HL-60 (cell line): ENCODE measurements at places on chromosomes 11 and 22.
A peak's percentile ranks its signal among the peaks of the same experiment; 100 is the strongest.

DNA sequence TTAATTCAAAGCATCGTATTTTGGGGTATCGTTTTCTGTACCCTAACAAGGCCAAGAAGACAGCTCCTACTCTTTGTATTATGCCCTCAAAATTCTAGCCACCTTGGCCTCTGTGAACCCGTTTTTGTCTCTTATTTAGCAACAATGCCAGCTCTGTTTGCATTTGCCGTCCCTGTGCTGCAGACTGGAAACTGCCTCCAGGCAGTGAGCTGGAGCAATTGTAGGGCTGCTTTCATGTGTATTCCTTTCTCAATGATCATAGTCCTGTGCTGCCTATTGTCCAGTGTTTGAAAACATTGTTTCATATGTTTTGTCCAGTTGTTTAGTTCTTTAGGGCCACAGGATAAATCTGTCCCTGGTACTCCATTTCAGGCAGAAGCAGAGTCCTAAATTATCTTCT lies 19.9 kb upstream of the BACE1-AS start:
- no peak for DNase-seq

DNA sequence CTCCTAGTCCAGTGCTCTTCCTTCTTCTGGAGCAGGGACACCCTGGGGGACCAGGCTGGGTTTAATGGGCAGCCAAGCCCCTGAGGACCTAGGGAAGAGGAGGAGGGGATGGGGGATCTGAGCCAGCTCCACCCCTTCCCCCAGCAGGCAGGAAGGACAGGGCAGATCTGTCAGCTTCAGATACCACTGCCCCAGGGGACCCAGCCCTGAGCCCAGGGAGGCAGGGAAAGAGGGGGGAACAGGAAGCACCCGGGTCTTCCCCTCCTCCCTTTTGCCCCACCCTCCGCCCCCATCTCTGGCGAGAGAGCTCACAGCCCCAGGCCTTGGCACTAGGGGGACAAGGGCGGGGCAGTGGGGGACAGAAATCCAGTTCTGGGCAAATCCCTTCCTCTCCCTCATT lies 11.7 kb upstream of the SOX10 start:
- DNase-seq: no peak

DNA sequence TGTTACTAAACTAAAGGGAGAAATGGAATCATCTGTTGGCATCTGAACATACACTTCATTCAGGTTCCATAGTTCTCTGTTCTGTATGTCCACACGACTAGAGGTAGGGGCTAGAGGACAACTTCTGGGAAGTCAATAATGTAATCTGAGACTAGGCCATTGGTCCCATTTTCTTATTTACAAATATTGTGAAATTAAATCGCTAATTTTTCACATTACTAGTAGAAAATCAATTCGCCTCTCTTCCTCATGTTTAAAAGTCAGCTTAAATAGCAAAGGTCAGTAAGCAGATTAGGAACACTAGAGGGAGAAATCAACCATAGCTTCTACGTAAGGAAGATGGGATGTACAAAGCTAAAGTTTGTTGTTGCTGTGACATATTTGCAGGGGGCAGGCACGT lies 59.7 kb downstream of the CADM1 start:
- no peak for DNase-seq

GRCh38 chr22:49997932-49998717 lies 14.4 kb downstream of the IL17REL start:
- no peak for DNase-seq

DNA sequence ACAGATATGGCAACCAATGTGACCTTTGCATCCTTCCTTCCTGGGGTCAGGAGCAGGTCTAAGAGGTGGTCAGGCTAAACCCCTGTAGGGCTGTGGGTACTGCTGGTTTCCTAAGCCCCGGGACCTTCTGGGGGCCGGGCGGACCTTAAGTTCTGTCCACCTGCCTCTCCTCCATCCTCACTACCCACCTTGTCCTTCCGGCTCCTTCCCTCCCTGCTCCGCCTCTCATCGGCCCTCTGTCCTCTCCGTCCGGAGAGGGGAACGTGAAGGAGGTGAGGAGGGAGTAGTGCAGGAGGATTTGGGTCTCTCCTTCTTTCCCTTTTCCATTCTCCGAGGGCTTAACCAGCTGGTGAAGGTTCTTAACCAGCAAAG lies 28.3 kb upstream of the PARVB start:
- DNase-seq: no peak

- no peak for DNase-seq
These were observed 24.4 kb upstream of the SNX19 start for GRCh38 chr11:130940706-130941105.

GRCh38 chr11:72015511-72016061 lies 16.9 kb downstream of the IL18BP start:
- DNase-seq: no peak

GRCh38 chr11:8092587-8093424 lies 11.8 kb downstream of the TUB start:
- DNase-seq: peak; percentile 59

GRCh38 chr22:16845881-16846280 lies 20.7 kb upstream of the XKR3 start:
- DNase-seq: no peak

DNA sequence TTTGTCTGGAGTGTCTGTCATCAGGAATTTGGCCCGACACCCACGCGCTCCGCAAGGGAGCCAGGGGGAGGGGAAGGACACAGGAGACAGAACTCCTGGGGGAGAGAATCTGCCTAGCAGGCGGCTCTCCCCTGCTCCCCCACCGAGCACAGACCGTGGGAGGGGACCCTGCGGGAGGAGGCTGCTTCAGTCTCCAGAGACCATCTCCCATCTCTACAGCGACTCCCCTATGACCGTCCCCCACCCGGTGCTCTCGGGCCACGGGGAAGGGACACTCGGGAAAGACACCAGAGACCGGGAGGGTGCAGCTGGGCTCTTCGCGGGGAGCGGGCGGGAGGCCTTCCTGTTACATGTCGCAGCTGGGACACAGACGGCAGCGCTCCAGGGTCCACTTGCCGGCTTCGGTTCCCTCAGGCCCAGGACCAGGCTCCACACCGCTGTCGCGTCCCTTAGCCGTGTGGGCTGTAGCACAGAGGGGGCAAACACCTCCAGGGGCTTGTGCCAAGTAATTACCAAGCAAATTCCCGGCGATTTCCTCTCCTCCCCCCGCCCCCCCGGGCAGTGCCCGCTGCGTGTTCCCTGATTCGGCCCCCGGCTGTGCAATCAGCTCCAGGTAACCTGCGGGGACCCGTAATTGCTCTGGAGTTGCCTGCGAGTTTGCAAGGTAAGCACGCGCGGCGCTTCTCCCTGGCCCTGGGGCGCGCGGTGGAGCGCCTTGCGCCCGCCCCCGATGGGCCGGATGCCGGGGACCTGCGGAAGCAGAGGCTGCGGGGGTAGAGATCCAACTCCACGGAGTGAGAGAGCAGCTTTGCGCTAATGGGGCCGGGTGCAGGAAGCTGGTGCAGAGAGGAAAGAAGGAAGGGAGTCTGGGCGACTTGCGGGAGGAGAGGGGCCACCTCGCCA lies 155.1 kb upstream of the CADM1 start:
- DNase-seq: no peak

- no peak for DNase-seq
These were observed 20.0 kb downstream of the MICAL2 start for GRCh38 chr11:12130180-12130980.

- no peak for DNase-seq
These were observed 30.5 kb upstream of the GCAT start for GRCh38 chr22:37777122-37777687.

DNA sequence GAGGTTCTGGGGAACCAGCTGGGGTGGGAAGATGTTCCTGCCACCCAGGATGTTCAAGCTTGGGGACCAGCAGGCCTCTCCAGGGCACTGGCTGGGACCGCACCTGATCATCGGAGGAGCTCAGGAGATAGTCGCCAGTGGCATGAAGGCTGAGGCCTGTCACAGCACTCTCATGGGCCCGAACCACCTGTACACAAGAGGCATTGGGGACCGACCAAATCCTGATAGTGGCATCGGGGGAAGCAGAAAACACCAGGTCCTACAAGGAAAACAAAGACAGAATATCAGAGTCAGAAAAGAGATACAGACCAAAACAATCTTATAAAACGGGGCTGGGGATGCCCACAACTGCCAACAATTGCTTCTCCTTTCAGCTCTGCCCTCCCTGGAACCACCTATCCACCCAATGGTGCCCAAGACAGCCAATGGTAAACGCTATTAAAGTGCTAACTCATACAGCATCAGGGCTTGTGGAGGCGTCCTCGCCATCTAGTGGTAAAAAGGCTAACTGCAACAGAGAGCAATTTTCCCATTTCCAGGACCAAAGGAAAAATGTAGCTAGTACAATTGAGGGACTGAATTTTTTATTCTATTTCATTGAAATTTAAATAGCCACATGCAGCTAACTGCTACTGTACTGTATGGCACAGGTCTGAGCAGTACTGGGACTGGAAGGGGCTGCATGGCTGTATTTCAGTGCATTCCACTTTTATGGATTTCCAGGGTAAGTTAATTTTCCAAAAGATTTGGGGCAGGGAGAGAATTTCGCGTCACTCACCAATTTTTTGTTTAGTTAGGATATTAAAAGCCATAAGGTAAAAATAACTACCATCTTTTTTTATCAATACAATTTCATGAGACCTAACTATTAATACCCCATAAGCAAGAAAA lies 7.1 kb downstream of the PRPF19 start:
- DNase-seq: no peak

- DNase-seq: peak; percentile 98
These were observed 2.6 kb downstream of the CYTH4 start for GRCh38 chr22:37284805-37285355.

GRCh38 chr11:34271727-34272126 lies 86.1 kb downstream of the ABTB2 start:
- no peak for DNase-seq

DNA sequence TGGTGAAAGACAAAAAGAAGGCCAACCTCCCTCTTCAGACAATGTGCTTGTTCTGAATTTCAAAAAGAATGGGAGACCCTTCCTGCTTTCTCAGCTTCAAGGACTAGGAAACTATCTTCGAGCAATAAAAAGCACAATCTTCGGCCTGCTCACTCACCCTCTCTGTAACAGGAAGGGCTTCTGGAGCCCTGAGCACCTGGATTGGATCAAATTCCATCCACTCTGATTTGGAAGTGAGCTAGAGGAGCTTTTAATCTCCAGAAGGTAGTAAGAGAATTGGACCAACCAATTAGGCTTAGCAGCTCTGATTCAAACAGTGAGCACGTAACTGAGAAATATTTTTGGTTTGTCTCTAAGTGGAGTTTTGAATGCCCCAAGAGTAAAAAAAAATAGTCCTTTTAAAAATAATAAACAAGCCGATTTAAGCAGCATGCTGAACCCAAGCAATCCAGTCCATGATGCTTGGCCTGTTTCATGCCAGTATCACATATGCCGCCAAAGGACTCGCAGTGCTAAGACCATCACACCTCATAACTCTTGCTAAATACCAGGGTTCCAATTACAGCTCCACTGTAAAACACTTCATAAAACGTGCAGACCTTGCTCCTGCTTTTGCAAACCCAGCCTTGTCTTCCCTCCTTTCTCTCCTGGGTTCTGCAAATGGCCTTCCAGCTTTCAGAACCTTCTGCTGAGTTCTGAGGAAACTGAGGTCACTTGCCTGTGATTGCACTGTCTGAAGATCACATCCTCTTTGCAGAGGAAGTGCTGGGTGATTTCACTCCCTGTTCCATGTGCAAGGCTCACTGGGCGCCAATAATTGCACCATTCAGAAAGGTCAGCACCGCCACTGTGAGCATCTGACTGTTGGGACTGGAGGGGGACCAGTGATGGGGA lies 74.4 kb downstream of the SLC1A2 start:
- DNase-seq: peak; percentile 75

- DNase-seq: no peak
These were observed 32.9 kb downstream of the C11orf71 start for GRCh38 chr11:114367244-114367957.

- no peak for DNase-seq
These were observed 378.8 kb upstream of the ISX start for GRCh38 chr22:34687116-34687515.

DNA sequence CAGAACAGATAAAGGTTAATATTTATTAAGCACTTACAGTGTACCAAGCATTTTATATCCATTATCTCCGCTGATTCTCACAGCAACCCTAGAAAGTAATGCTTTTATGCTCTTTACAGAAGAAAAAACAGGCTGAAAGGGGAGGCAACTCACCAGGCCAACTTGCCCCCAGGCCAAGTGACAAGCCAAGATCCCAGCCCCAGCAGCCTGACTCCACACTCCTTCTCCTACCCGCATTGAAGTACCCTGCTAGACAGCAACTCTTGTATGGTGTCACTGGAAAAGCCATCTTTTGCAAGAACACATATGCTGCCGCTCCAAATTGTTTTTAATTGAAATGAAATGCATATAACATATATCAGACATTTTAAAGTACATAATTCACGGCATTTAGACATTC lies 25.6 kb downstream of the SMCO4 start:
- no peak for DNase-seq

DNA sequence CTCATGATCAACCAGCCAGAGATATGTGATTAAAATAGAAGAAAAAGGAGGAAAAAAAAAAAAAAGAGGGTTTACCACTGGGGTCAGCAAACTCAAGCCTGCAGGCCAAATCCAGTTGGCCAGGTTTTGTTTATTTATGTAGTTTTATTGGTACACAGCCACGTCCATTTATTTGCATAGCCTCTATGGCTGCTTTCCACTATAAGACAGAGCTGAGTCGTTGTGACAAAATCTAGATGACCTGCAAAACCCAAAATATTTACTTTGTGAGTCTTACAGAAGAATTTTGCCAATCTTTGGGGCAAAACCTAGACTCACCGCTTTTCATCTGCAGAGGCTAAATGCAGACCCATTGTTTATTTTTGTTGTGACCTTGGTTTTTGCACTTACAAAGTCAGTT lies 87.1 kb downstream of the TENM4 start:
- no peak for DNase-seq

GRCh38 chr11:77789061-77789730 lies 31.3 kb downstream of the RSF1 start:
- no peak for DNase-seq

- no peak for DNase-seq
These were observed 5.8 kb downstream of the CYB5R2 start for GRCh38 chr11:7667460-7667859.

DNA sequence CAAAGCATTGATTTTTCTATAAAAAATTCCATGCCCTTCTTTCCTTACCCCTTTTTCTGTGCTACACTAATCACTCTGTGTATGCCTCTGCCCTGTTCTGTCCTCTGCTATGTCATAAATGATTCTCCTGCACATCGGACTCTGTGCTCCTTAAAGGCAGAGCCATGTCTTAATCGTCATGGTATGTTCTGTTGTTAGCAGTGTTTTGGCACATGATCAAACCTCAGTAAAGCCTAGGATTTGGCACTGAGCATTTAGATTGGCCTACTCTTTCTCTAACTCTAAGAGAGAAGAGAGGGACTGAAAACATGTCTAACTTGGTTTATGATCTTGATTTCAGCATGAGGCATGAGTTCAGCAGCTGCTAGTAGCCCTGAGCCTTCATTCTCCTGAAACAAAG lies 266.9 kb downstream of the AASDHPPT start:
- DNase-seq: no peak

- DNase-seq: peak; percentile 35
These were observed 1.4 kb downstream of the NEFH start for GRCh38 chr22:29481265-29482000.

- no peak for DNase-seq
These were observed 10.9 kb upstream of the MFNG start for GRCh38 chr22:37497062-37497599.
